SW480 (cell line): ENCODE measurements at places on chromosomes 4 and X.

DNA sequence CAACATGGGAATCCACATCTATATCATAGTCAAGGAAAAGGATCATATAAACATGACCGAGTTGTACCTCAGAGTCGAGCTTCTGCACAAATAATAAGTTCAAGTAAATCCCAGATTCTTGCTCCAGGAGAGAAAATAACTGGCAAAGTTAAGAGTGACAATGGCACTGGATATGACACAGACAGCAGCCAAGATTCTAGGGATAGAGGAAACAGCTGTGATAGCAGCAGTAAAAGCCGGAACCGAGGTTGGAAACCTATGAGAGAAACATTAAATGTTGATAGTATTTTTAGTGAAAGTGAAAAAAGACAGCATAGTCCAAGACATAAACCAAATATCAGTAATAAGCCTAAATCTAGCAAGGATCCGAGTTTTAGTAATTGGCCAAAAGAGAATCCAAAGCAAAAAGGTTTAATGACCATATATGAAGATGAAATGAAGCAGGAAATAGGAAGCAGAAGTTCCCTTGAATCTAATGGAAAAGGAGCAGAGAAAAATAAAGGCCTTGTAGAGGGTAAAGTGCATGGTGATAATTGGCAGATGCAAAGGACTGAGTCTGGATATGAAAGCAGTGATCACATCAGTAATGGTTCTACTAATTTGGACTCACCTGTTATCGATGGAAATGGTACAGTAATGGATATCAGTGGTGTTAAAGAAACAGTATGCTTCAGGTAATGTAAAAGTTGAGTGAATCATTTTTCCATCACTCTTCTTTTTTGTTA lies 50.4 kb downstream of the FABP2 start:
- DNase-seq, result no peak

GRCh38 chr4:104491481-104492182 lies 3.1 kb downstream of the CXXC4 start:
- DNase-seq, result peak; percentile 27

- DNase-seq, result no peak
Measured at GRCh38 chrX:55149242-55149641, 60.4 kb downstream of the PAGE2 start.

- no peak for DNase-seq
Measured at GRCh38 chr4:73603854-73604584, 16.2 kb downstream of the RASSF6 start.

GRCh38 chr4:16227462-16227868 lies 1.2 kb upstream of the TAPT1 start:
- peak; percentile 28 for DNase-seq

DNA sequence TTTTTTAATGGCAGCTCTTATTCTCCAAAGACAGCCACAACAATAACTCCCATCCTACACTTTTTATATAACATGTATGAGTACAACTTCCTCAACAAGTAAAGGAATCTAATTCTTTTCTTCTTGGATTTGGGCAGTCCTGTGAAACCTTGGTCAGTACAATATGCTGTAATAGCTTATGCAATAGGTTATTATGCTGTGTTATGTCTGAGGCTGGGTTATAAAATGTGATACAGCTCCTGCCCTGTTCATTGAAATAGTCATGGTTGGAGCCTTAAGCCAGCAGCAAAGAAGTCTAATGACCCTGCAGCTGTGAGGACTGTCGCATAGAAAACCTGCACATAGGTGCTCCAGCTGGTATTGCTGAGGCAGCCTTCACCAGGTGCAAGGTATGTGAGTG lies 215.8 kb upstream of the RASGEF1B start:
- DNase-seq, result no peak

DNA sequence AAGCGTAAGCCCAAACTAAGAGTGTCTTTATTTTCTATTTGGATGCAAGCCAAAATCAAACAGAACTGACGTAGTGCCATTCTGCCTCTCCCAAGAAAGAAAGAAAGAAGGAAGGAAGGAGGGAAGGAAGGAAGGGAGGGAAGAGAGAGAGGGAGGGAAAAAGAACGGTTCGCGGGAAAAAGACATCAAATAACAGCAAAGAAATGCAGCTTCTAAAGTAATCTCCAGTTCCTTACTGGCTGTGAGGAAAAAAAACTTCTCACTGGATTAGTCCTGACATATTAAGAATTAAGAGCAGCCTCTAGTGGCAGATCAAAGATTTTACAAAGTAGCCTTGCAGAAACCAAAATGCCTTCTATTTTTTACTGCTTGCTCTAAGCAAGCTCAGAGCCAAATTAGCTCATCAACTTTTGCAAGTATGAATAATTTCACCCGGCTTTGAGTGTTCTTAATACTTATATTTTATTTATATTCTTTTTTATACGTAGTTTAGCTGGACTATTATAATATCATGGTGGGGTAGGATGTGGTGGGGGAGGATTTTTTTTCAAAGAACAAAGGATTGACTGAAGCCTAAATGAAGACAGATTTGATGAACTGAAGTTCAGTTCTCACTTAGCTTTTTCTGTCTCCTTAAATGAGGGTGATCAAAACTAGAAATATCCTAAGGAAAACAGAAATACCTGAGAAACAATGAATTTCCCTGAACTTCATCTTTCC lies 36.6 kb downstream of the PITX2 start:
- peak; percentile 37 for DNase-seq

- DNase-seq, result no peak
Measured at GRCh38 chr4:186918466-186918865, 194.8 kb upstream of the FAT1 start.

GRCh38 chr4:78512357-78512920 lies 39.1 kb upstream of the ANXA3 start:
- DNase-seq, result no peak

GRCh38 chr4:182155806-182156205 lies 87.4 kb upstream of the TENM3 start:
- no peak for DNase-seq

- no peak for DNase-seq
Measured at GRCh38 chrX:153692611-153693156, 5.0 kb downstream of the SLC6A8 start.

- DNase-seq, result no peak
Measured at GRCh38 chr4:141763374-141763773, 127.0 kb downstream of the IL15 start.

DNA sequence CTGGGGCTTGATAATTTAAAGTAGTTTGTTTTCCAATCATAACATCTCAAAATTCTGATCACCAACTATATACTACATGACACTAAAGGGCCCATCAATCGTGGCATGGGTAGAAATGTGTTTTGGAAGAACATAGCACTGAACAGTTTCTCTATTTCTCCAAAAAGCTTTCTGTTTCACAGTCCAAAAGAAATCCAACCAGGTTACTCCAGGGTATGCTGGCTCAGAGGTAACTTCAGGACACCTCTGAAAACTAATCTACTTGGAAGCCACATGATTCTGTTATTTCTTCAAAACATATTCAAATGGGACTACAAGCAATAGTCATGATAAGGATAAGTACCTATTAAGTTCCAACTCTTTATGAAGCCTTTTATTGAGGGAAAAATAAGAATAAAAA lies 8.3 kb downstream of the PHKA1 start:
- DNase-seq, result no peak

- no peak for DNase-seq
Measured at GRCh38 chr4:144906181-144906925, 191.6 kb downstream of the ANAPC10 start.

GRCh38 chrX:149630681-149631233 lies 835 bp downstream of the TMEM185A start:
- DNase-seq, result peak; percentile 58

DNA sequence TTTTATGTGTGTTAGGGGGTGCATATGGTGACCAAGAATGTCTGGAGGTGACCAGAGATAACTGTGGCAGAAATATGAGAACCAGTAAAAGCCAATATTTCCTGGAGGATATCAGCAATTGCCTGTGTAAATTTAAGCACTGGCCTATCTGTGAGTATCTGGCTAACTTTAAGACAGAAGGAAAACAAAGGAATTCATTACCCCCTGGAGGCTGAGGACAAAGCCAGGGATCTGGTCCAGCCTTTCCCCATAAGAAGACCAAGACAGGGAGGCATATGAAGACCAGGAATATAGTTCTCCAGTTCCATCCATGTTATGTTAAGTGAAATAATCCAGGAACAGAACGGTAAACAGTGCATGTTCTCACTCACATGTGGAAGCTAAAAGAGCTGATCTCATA lies 49.2 kb downstream of the MFAP3L start:
- no peak for DNase-seq

DNA sequence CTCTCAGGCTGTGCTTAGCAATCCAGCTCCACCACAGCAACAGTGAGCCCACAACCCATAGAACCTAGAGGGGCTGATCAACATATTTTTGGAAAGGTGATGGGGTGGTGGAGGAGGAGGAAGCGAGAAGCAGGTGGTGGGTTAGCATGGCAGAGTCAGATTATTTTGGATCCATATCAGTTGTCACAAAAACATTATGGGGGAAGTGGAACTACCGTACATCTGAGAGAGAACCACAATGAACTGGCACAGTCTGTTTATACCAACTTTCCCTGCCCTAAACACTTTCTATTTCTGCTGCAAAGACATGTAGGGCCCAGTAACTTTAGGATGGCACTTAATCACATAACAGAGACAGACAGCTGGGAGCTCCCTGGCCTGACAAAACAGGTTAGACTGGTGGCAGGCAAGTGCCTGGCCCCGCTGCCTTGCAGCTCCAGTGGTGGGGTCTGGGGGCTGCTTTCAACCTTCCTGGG lies 4.3 kb downstream of the SLC9A7 start:
- no peak for DNase-seq

DNA sequence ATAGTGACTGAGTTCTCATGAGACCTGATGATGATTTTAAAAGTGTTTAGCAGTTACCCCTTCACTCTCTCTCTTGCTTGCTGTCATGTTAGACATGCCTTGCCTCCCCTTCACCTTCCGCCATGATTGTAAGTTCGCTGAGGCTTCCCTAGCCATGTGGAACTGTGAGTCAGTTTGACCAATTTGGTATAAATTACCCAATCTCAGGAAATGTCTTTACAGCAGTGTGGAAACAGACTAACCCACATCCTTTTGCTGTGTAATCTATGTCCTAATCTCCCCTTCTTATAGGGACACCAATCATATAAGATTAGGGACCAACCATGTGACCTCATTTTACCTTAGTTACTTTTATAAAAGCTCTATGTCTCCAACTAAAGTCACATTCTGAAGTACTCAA lies 677.8 kb downstream of the ADGRL3 start:
- DNase-seq, result no peak

- DNase-seq, result peak; percentile 71
Measured at GRCh38 chrX:46573331-46573891, at the start of gene CHST7. Gene CHST7, plus strand, starts transcription at chrX:46573765. Its CDS starts 167 bp downstream, at chrX:46573932.

DNA sequence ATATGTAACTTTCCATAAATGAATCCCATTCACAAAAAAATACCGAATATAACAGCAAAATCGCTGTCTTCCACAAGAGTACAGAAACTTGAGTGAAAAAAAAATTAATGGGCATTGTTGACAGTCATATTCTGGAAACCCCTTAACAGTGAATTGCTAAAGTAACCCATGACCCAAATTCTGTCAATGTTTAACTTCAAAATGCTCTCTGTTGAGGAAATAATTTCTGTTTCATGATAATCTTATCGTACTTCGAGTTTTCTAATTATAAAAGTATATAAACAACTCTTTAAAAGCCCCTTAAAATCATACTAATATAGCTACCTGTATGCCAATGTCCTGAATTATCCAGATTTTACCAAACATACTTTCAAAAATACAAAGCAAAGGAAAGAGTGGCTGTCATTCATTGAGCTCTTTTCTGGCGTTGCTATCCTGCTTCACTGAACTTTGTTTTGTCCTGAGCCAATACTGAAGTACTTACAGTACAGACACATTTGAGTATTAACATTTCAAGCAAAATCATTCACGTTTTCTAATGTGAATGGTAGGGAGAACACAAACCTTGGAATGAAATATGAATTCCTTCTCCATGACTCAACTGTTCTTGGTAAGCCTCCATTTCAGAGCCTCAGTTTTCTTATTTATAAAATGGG lies 2.4 kb downstream of the XAGE3 start:
- DNase-seq, result no peak
